Activated CD4-positive, alpha-beta T cell treated with anti-CD3 and anti-CD28 coated beads for 36 hours (primary cell): ENCODE measurements at places on chromosomes 12 and 14. TPM values are rescaled to one million over a fixed set of nuclear protein-coding genes. Genes with fewer than 3 reads are reported as not detected.

HOXC6 gene
- total RNA-seq = not detected

RCOR1 gene
- 15.3 TPM for total RNA-seq

MGP gene
- total RNA-seq = not detected

RHOF gene
- total RNA-seq = 105 TPM

CABP1 gene
- 0.73 TPM for total RNA-seq

ADCY4 gene
- 1.4 TPM for total RNA-seq

ASCL1 gene
- total RNA-seq = not detected

PTPRO gene
- total RNA-seq = 0.49 TPM

DBX2 gene
- not detected for total RNA-seq

MYO1H gene
- total RNA-seq = not detected

AHNAK2 gene
- 0.11 TPM for total RNA-seq

RERGL gene
- not detected for total RNA-seq

PTPRB gene
- not detected for total RNA-seq
